Stimulated activated CD8-positive, alpha-beta memory T cell treated with anti-CD3 and anti-CD28 coated beads, Interleukin-15, amount 100 ng/mL, for 1 hour (primary cell): ENCODE measurements at places on chromosomes 16 and 17.
A peak's percentile ranks its signal among the peaks of the same experiment; 100 is the strongest.

- DNase-seq, result no peak
These were observed 50.0 kb downstream of the OTOA start for GRCh38 chr16:21713549-21714368.

- DNase-seq, result no peak
These were observed 89.4 kb downstream of the C16orf78 start for GRCh38 chr16:49462989-49463371.

- peak; percentile 59 for DNase-seq
These were observed 40.1 kb downstream of the NOS2 start for GRCh38 chr17:27760069-27760885.

GRCh38 chr17:57830880-57831279, 19.0 kb downstream of the MRPS23 start:
- no peak for DNase-seq

DNA sequence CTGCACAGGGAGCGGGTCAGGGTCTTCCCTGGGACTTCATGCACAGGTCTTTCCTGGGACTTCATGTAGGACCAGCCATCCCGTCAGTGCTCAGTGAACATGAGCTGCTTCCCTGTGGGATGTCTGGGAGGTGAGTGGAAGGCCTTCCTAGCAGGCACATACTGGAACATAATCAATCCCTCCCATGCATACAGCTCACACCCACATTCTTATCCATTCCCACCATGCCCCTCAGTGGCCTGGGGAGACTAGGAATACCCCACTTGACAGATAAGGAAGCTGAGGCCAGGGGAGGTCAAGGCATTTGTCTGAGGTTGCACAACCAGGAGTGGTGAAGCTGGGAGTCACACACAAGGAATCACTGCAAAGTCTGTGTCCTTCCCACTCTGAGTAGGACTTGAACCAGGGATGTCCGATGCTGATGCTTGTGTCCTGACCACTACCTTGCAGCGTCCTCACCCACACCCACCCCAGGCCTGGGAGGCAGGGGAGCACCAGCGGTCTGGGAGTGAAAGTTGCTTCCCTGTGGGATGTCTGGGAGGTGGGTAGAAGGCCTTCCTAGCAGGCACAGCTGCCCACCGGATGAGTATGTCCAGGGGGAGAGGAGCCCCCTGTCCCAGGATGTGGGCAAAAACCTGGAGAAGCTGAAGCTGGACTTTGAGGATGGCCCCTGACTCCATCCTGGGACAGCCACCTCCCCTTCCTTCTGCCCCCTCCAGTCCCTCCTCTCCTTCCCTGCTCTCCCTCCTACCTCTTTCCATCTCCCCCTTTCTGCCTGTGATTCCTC, 1.0 kb upstream of the NLRC5 start:
- DNase-seq, result no peak

- no peak for DNase-seq
These were observed 1.5 kb downstream of the ZFPM1 start for GRCh38 chr16:88454523-88454947.

DNA sequence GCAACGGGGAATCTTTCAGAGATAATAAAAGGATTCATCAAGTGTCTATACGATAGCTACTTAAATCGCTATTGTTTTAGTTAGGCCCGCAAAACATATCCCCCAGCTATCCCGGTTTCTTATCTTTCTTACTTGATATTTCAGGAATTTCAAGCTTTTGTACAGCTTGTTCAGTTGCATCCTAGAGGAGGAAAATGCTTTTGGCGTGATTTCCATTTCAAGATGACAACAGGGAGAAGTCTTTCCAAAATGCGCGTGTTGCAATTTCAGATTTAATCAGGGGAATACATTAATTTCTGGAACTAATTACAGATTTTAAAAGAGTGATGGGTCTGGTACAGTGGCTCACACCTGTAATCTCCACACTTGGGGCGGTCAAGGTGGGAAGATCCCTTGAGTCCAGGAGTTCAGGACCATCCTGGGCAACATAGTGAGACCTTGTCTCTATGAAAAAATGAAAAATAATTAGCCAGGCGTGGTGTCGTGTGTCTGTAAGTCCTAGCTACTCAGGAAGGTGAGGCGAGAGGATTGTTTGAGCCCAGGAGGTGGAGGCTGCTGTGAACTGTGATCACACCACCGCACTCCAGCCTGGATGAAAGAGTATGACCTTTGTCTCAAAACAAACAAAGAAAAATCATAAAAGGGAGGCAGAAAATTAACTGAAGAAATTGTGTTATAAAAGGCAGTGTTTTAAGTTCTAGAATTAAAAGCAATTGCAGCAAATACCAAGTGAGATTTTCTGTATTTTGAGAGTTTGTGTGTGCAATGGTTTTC, 546.1 kb downstream of the MAF start:
- no peak for DNase-seq

- no peak for DNase-seq
These were observed 53.4 kb downstream of the CACNG3 start for GRCh38 chr16:24309258-24310142.

DNA sequence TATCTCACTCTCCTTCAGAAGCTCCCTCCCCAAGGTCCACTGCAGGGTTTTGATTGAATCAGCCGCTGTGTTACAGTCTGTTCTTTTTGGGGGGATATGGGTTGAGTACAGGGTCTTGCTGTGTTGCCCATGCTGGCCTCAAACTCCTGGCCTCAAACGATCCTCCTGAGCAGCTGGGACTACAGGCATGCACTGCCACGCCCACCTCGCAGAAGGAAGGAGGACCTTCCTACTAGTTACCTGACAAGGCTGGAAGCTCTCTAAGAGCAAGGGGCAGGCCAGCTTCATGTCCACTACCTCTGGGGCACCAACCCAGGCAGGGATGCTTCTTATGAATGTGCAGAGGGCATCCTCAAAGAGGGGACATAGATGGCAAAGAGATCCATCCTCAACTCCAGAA, 1.9 kb upstream of the MMP28 start:
- DNase-seq, result no peak

- DNase-seq, result peak; percentile 62
These were observed 1.7 kb downstream of the HS3ST3B1 start for GRCh38 chr17:14302431-14303099.

- no peak for DNase-seq
These were observed 163.2 kb upstream of the FOXF1 start for GRCh38 chr16:86347090-86347489.

DNA sequence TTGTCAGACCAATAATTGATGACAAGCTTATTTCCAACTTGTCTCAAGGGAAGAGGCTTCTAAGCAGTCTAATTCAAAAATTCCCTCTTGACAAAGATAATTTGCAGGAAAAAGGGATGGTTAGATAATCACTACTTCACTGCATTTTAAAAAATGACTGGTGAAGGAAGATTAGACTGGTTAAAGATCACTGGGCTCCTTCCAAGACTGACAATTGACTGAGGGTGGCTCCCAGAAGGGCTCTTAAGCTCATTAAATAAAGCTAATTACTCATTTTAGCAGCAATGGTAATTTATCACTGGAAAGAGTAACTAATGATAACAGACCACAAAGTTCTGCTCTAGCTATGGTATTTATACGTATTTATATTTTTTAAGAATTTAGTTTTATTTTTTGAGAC, 4.4 kb upstream of the HEATR3 start:
- no peak for DNase-seq

DNA sequence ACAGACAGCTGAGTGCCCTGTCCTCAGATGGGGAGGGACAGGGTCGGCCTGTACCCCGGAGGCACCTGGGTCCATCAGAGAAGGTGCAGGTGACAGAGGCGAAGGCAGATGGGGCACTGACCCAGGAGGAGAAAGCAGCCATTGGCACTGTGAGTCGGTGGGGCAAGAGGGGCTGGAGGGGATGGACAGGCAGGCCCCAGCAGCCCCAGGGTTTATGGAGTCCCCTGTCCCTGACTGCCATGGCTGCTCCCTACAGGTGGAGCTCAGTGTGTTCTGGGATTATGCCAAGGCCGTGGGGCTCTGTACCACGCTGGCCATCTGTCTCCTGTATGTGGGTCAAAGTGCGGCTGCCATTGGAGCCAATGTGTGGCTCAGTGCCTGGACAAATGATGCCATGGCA, 32.1 kb downstream of the ANKRD40 start:
- DNase-seq, result no peak

- DNase-seq, result no peak
These were observed 14.4 kb upstream of the TMEM98 start for GRCh38 chr17:32913593-32913992.

GRCh38 chr17:3910420-3911270, 5.6 kb downstream of the P2RX1 start:
- no peak for DNase-seq

GRCh38 chr16:89600427-89600826, 13.0 kb upstream of the DPEP1 start:
- no peak for DNase-seq

GRCh38 chr17:29080323-29080722, 37.4 kb downstream of the PIPOX start:
- no peak for DNase-seq

DNA sequence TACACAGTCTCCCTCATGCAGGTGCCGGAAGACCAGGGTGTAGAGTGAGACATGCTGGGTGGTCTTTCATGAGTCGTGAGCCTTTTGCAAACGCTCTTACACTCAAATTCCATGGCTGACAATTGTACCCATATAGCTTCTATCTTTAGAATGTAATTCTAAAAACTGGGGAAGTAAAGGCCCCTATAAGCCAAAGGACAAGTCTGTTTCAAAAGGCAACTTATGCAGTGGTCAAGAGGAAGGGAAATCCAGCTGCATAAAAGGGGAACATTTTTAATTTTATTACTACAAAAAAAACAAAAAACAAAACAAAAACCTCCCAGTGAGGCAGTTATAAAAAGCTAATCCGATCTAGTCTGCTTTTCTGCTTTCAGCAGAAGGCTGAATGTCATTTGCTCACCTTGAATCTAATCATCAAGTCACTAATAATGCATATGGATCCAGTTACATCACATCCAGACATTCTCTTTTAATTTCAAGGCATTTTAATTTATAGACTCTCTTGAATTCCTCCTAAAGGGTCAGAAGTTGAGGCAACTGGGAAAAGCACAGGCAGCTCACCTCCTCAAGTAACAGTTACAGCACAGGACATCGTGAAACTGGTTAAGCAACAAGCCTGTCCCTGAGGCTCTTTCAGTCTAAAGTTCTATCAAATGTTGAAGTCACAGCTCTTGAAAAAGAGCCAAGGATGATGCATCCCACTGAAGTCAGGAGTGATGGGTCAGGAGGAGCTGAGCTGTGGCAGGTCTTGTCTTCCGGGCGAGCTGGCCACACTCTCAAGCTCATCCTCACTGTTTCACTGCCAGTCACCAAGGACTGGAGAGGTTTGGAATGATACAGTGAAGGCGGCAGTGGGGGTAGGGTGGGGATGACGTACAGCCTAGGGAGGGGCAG, 99.7 kb downstream of the VPS53 start:
- DNase-seq, result no peak

DNA sequence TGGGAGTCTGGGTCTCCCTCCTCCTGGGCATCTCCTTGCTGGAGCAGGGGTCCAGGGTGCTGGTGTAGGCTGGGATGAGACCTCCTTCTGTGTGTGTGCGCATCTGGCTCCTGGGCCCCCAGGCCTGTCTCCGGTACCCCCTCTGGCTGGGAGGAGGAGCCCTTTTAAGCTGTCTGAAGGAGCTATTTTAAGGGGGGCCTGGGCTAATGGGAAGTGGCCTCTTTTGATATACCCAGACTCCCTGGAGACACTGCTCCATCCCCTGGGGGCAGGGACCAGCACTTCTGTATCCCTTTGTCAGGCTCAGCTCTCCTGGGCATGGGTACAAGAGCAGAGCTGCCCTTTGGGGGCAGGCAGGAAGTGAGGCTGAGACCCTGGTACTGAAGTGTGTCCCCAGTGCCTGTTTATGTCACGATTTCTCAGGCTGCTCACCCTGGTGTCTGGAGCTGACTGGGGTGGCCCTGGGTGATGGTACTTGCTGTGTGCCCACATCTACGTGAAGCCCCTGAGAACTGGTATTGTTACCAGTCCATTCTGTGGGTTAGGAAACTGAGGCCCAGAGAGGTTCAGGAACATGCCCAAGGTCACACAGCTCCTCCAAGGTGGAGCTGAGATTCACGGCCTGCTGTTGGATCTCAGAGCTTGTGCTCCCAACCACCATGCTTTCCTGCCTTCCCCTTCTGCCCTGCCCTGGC, 6.5 kb downstream of the ADCY7 start:
- DNase-seq, result no peak

DNA sequence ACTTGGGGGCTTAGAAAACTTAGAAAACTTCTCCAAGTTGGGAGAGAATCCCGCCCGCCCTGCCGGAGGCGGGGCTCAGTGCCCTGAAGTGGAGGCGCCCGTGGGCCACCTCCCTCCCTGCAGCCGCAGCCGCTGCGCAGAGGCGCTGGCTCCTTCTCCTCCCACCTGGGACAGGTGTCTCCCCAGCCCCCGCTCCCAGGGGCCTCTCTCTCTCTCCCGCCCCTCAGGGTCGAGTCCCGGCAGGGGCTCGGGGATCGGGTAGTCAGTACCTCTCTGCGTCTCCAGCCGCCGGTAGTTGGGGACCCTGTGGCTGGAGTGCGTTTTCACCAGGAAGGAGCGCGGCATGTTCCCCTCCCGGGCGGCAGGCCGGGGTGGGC, 257 bp downstream of the SNAI3 start:
- DNase-seq, result no peak

GRCh38 chr16:83952940-83953795, at the start of gene OSGIN1:
OSGIN1 (plus strand) TSS chr16:83953240; CDS start chr16:83957672, 4,432 bp downstream.
- peak; percentile 32 for DNase-seq

DNA sequence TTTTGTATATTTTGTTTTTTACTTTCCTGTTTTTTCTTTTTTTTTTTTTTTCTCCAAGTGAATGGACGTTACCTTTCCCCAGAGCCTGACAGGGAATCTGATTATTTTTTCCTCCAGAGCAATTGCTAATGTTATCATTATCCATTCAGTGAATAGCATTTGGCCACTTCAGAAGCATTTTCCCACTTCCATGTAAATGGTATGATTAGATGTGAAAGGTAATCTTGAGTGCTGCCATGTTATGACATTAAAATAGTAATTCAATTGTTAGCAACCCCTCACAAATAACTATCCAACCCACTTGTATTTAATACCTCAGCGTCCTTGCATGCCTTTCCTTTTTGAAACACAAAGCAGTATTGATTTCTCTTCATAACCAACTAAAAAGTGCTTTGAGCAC, 1243.8 kb downstream of the CDH8 start:
- no peak for DNase-seq

- no peak for DNase-seq
These were observed 1.6 kb downstream of the RPTOR start for GRCh38 chr17:80546267-80546666.

GRCh38 chr17:80545499-80545826, 825 bp downstream of the RPTOR start:
- no peak for DNase-seq

DNA sequence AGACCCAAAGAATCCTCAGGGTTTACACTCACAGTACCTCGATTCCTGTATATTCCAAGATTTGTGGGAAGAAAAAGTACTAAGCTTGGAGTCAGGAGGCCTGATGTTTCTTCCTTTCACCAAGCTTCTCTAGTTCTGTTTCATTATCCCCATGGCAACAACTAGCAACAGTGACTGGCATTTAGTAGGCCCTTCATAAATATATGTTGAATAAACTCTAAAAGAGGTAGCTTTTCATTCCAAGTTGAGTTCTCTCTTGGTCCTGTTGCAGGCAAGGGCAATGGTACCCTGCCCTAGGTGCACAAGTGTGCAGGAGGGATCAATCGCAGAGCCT, 527 bp upstream of the UBE2Z start:
- DNase-seq, result no peak
